ENCODE measurements at places on chromosomes 13 and 19.

DNA sequence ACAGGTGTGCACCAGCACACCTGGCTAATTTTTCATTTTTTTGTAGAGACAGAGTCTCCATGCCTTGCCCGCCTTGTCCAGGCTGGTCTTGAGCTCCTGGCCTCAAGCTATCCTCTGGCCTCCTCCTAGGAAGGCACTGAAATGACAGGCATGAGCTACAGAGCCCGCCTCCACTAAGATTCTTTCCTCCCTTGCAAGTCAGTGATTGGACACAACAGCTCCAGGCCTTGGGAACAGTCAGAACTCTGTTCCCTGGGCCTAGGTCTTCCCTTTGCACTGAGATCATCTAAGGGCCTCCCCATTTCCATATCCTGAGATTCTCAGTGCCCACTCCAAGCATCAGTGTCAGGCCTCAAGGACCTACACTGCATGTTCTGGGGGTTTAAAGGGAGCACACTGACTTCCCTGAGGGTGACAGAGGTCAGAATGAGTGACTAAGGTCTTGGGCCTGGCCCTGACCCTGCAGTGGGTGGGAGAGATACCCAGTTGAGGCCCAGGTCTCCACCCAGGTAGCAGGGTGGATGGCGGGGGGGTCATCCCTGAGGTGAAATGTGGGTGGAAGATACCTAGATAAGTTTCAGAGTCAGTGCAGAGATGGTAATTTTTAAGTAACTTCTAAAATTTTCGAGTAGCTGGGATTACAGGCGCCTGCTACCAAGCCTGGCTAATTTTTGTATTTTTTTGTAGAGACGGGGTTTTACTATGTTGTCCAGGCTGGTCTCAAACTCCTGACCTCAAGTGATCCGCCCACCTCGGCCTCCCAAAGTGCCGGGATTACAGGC is 17.3 kb upstream of the ERCC1 start:
- no peak for DNase-seq

DNA sequence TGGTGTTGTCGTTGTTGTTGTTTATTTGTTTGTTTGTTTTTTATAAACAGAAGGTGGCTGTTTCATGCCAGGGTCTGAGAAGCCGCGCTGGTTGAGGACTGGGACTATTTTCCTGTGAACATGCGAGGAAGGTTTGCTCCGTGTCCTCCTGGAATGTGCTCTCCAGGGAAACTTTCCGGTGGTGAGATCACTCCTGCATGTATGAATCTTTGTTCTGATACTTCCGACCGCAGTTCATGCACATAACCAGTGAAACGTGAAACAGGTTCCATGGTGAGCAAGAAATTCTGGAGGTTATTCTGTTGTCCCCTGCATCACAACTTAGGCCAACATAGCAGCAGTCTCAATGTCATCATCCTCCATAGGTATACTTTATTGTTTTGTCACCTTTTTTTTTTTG is 187.6 kb upstream of the ARGLU1 start:
- DNase-seq = no peak

- DNase-seq = no peak
Measured at GRCh38 chr13:37968555-37968954, 99.0 kb upstream of the TRPC4 start.

- DNase-seq = no peak
Measured at GRCh38 chr13:72537395-72537780, 190.0 kb downstream of the MZT1 start.

DNA sequence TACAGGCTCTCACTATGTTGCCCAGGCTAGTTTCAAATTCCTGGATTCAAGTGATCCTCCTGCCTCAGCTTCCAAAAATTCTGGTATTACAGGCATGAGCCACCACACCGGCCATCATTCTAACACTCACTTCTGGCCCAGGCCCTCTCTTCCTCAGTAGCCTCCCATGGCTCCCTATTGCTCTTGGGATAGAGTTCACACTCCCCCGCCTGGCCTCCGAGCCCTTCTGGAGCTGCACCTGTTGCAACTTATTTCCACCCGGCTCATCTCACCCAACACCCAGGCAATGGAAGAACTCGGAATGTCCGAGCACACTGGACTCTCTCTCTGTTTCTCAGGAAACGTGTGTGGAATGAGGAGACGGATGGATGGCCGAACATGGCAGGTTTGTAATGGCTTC is 9.0 kb upstream of the SBK3 start:
- no peak for DNase-seq

DNA sequence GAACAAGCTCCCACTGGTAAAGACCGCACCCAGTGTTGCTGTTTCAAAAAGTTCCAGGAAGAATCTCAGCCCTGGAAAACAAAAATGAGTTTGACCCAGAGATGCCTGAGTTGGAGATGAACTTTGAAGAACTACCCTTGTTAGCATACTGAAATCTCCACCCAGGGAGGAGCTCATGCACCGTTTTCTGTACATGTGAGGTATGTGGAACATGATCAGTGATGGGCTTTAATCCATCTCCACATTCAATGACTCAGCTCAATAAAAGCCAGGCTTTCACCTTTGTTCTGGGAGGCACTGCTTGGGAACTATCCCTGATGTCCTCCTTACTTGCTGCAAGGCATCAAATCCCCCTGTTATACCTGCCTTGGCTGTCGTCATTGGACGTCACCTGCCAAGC is 279.9 kb downstream of the UQCRFS1 start:
- DNase-seq = no peak

GRCh38 chr13:102191951-102192502 is 209.8 kb downstream of the FGF14 start:
- DNase-seq = no peak

- DNase-seq = no peak
Measured at GRCh38 chr19:49609499-49610092, 18.6 kb downstream of the PRR12 start.

DNA sequence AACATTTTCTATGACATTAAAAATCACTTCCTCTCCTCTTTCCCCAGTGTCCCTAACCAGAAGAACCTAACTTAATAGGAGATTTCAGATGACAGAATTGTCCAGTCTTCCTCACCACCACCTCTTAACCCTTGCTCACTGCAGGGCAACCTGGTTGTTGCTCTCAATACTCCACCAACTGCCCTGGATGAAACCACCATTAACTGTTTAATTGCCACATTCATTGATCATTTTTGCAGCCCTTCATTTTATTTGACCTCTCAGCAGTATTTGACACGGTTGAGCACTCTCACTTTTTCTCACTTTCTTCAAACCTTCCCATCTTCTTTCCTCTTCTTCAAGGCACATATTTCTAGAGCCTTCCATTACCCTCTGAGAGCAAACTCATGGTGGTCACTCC is 84.0 kb downstream of the MBNL2 start:
- no peak for DNase-seq

DNA sequence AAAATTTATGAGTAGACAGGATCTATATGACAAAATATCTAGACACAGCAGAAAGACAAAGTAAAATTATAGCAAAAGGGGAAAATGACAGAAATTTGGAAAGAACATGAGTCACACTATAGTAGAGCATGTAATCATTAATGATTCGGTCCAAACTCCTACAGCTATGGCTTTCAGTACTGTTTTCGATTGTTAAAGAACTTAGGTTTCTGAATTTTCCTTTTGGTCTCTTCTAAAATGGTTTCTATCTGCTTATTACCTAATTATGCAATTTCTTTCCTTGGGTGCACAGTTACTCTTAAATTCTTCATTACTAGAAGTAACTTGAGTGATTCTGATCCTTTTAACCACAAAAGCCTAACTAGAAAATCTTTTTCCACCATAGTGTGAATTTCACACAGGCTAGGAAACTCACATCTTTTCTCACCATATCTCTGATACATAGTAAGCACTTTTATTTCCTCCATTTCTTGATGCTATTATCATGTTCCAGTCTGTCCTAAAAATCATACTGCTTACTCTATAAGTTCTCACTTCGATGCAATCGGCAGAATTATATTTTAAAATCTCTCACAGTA is 1101.4 kb downstream of the PCDH9 start:
- DNase-seq = no peak

DNA sequence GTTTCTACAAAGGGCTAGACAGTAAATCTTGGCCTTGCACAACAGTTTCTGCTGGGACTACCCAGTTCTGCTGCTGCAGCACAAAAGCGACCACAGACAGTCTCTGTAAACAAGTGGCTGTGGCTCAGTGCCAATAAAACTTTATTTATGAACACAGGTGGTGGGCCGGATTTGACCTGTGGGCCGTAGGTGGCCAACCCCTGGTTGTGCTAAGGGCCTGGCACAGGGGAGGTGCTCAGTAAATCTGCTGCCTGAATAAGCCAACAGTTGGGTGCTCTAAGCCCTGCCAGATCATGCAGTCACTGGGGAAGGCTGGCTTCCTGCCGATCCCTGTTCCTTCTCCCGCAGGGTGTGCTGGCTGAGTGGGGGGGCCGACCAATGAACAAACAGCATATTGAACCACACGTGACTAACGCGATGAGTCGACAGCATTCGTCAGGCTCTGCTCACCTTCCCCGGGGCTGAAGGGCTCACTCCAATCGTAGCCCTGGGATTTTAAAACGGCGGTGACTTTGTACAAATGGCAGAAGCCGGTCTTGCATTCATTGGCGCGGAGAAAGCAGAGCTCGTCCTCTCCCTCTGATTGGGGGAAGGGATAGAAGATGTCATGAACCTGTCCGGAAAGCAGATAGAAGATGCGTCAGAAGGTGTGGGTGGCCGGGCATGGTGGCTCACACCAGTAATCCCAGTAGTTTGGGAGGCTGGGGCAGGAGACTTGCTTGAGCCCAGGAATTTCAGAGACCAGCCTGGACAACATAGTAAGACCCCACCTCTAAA is 24.3 kb upstream of the MYDGF start:
- DNase-seq = no peak

- no peak for DNase-seq
Measured at GRCh38 chr13:100280681-100281080, 191.8 kb downstream of the PCCA start.

GRCh38 chr19:17086120-17086519 is 10.5 kb downstream of the MYO9B start:
- no peak for DNase-seq

GRCh38 chr19:16040642-16041041 is 35.7 kb upstream of the TPM4 start:
- DNase-seq = no peak

Measured in activated gamma-delta T cell treated with Interleukin-2 at 50 U/mL for 16 hours (primary cell).